T-helper 2 cell (primary cell): ENCODE measurements at places on chromosomes 16 and 17.

GRCh38 chr17:64066716-64067115 is 46.3 kb upstream of the ICAM2 start:
- DNase-seq = no peak

- DNase-seq = no peak
Observed at GRCh38 chr17:38915639-38915995, 9.8 kb upstream of the LASP1NB start.

- DNase-seq = peak; percentile 68
Observed at GRCh38 chr17:74972107-74972972, at the start of gene HID1. HID1 (minus strand) TSS chr17:74972759; CDS start chr17:74972656, 103 bp downstream.

DNA sequence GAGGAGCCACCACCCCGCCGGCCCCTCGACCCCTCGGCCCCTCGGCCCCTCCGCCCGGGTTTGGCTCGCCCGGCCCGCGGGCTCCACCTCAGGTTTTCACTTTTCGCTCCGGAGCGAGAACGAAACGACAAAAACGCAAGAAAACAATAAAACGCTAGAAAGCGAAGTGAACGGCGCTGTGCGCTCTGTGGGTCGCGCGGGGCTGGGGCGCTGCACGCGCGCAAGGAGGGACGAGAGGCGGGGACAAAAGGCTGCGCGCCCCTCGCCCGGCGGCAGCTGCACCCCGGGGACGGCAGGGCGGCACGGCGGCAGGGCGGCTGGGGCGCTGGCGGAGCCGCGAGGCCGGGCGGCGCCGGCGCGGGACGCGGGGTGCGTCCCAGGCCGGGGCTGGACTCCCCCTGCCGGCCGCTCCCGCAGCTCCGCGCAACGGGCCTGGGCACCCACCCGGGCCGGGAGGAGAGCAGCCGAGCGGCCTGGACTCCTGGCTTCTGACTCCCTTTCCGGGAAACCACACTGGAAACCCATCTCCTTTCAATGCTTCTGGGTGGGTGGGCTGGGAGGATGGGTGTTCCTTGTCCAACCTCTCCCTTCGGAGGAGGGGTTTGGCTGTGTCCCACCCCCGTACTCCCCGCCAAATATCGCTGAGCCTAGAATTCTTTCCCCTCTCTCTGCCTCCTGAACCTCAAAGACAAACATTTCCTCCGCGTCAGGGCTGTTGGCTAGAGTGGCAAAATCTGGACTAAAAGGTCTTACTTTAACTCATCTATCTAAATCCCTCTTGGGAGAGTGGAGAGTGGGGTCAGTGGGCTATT is 9.9 kb downstream of the TBX2 start:
- DNase-seq = no peak

DNA sequence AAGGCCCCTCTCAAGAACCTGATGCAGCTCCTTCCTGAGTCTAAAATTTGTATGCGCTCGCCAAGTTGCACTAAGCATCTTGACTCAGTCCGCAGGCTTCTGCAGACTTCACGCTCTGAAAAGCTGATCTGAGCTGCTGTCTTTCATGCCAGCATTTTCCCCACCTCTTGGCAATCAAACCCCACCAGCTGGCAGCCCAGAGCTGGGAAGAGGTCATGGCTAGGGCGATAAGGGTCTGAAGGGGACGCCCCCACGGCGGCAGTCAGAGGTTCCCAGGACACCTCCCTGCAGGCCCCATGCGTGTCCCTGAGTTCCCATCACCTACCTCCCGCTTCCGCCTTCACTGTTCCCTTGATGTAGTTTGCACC is 5.1 kb upstream of the UNC13D start:
- no peak for DNase-seq

DNA sequence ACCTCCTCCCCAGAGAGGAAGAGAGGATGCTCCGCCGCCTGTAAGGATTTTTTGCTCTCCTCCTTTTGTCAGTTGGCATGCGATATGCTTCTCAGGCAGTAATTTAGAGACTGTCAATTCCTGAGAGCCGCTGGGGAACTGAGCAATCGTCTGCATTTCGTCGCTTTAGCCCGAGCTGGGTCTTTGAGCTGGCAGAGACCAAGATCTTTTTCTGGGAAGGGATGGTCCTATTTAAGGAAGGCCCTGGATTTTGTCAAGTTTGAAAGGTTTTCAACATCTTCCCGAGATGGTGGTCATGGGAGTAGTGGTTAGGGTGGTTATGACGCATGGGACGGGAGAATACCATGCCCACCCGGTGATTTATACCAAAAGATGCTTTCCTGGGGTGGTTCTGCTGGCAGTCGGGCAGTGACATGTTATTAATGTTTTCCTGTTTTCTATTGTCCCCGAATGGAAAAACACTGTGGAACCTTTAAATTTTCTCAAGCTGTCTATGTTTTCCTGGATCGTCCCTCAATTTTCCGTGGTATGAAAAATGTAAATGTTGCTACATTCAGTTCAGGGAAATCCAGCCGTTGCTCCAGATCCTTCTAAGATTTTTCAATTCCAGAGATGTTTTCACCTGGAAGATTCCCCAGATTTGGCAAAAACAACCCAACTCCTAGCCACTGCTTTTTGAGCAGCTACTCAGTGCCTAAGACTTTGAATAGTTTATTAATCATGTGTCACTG is 586.4 kb downstream of the MAF start:
- no peak for DNase-seq

DNA sequence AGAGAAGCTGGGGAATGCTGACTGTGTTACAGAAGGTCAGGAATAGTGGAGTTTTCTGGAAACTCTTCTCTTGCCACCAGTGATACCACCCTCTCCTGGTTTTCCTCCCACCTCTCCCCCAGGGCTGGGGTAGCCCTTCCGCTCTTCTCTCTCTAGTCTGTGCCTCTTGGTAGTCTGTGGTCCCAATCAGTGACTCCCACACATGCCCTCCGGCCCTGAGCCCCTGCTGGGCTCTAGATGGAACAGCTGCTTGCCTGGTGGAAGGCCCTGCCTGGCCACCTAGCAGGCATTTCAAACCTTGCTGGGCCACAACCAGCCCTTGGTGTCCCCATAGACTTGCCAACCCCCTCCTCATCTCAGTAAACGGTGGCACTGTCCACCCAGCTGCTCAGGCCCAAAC is 15.2 kb upstream of the MTSS2 start:
- DNase-seq = no peak

- DNase-seq = no peak
Observed at GRCh38 chr17:77916703-77917481, 41.6 kb upstream of the TNRC6C start.

DNA sequence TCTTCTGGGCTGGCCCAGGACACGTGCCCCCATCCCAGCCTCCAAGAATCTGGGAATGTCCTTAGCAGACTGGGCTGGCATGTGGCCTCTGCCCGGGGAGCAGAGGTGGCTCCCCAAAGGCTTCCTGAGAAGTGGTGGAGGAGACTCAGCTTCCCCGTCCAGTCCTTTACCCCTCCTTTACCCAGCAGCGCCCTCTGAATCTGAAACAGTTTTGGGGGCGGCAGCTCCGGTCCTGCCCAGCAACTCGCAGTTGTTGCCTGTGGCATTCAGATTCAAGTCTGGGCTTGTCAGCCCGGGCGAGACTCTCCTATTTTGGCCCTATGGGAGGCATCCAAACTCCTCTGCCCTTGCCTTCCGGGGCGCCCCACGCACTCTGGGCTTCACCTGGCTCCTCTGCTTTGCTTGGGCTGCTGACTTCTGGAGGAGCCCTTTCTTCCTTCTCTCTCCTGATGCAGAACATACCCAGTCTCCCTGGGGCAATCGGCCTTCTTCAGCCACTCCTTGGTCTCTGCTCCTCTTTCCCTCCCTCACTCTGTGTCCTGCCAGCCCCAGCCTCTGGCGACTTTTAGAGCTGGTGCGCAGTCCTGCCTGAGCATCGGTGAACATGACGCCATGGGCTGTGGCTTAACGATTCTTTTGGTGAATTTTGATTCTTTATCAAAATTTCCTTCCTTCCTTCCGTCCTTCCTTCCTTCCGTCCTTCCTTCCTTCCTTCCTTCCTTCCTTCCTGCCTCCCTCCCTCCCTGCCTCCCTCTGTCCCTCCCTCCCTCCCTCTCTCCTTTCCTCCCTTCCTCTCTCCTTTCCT is 55.2 kb downstream of the CMIP start:
- no peak for DNase-seq

GRCh38 chr17:82444284-82444893 is 6.2 kb downstream of the CYBC1 start:
- DNase-seq = no peak

GRCh38 chr17:19703106-19703827 is 13.1 kb downstream of the SLC47A2 start:
- DNase-seq = no peak

DNA sequence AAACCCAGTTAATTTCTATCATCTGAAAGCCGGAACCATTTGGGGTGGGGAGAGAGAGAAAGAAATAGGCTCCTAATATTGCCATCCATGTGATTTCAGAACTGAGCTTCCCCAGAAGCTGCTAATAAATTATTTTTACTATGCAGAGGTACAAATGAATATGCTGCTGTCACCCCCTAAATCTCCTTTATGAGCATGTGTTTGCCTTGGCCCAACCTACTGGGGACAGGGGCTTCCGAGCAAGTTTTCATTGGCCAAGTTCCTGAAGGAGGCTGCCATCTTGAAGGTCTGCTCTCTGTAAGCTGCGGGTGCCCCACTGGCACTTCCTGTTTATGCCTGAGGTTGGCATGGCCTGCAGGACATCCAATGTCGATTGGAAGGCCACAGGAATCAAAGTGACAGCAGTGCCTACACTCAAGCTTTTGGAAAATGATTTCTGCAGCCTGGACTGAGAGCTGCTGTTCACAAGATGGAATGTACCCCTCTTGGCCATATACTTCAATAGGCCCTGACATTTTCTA is 194.7 kb downstream of the XYLT1 start:
- DNase-seq = no peak

GRCh38 chr16:68401871-68402747 is 46.2 kb downstream of the SMPD3 start:
- DNase-seq = no peak

DNA sequence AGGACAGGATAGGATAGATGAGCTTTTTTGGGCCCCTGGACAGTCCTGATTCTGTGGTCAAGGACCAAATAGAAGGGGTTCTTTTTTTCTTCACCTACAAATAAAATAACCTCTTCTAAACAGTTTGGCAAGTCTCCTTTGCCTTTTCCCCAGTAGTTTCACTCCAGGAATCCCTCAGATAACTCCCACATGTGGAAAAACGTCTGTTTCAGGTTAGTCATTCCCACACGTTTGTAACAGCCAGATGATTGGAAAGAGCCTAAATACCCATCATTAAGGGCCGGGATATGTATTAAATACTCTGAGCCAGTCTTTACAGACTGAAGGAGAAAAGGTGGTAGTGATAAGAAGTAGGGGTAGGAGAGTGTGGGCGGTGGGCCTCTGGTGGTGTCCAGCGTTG is 58.3 kb downstream of the PLD6 start:
- no peak for DNase-seq

- no peak for DNase-seq
Observed at GRCh38 chr17:19014628-19015215, 10.2 kb upstream of the FAM83G start.

- DNase-seq = no peak
Observed at GRCh38 chr16:85056211-85056748, 28.7 kb downstream of the KIAA0513 start.

DNA sequence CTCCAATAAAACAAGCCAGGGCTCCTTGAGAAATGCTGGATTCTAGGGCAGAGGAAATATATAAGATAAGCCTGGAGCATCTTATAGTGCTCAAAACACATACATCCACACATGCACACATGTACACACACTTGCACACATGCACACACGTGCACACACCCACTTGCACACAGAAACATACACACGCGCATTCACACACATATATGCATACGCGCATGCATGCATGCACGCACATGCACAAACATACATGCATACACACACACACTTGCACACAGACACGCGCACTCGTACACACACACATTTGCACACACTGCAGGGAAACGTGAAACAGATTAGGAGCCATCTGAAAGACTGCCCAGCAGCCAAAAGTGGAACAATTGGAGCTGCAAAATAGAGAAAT is 8.0 kb upstream of the ENPP7 start:
- DNase-seq = no peak

- DNase-seq = no peak
Observed at GRCh38 chr16:66264311-66265047, 102.0 kb upstream of the CDH5 start.

- DNase-seq = no peak
Observed at GRCh38 chr17:45146166-45146565, 2.1 kb upstream of the HEXIM1 start.

DNA sequence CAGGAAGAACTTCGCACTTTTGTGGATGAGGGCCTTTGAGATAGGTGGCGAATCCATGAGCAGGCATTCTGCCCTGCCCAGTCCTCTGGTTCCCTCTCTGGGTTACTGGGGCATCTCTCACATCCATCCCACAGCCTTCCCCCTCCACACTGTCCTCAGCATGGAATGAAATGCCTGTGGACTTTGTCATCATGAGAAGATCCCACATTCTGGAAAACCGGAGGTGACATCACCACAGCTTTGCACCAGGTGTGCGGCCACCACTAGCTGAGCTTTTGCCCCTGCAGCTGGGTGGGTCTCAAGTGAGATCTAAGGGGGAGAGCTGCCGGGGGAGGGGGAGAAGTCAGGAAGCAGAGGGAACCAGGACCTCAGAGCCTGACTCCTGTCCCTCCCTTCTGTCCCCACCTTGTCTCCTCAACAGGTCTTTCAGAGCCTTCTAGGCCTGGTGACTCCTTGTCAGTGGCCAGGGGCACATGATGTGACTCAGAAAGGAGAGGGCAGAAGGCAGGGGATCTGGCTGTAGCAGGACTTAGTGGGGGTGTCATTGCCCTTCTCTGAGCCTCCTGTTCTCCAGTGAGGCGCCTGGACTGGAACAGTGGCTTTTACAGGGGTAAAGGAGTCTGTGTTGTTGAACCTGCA is 40.0 kb upstream of the DLX4 start:
- no peak for DNase-seq

DNA sequence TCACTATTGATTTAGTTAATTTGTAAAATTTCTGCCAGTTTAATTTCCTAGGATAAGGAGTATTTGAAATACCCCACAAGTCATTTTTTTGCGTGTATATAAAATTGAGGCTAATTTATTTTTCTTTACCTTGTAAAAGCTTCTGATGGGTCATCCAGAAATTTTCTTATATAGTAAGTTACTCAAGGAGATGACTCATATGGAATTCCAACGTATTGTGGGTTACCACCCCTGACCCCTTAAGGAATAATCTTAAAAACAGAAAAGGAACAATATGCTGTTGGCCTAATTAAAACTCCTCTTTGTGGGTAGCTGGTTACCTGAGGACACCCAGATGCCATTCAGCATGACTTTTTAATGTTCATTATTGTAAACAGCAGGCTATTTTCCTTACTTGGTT is 13.6 kb downstream of the HEATR6 start:
- DNase-seq = no peak

- peak; percentile 80 for DNase-seq
Observed at GRCh38 chr16:67039260-67040020, 10.5 kb downstream of the CBFB start.

DNA sequence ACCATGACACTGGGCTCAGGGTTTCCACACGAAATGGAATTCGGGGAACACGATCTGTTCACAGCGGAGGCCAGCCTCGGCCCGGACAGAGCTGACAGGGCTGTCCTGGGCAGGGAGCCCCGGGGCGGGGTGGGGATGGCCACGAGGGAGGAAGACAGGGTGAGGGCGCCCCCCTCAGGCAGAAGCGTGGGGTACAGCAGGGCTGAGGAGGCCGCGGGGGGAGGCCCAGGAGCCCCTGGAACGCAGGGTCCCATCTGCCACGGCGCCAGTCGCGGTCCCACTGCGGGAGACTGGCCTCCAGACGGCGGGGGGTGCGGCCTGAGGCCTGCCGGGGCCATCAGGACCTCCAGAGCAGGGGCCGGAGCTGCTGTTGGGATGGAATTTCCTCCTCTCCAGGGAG is 75.9 kb downstream of the LMF1 start:
- no peak for DNase-seq
